Neural crest cell (in vitro differentiated cells): ENCODE measurements at places on chromosomes 2 and 18. TPM values are rescaled to one million over a fixed set of nuclear protein-coding genes. Genes with fewer than 3 reads are reported as not detected.

ABCB11 gene
- 0.07 and 0.11 TPM in 2 replicates for total RNA-seq

INHBB gene
- 0.14 and 0.49 TPM in 2 replicates for total RNA-seq

HK2 gene
- 40.1 and 43.3 TPM in 2 replicates for total RNA-seq

ITGB6 gene
- total RNA-seq = not detected in 2 replicates

YES1 gene
- 54.7 and 58.7 TPM in 2 replicates for total RNA-seq

OSBPL6 gene
- total RNA-seq = 10.8 and 11.9 TPM in 2 replicates

ADRA2B gene
- 0.79 and 0.82 TPM in 2 replicates for total RNA-seq

MPHOSPH10 gene
- 40.0 and 41.7 TPM in 2 replicates for total RNA-seq

PLA2R1 gene
- total RNA-seq = 0.09 and 0.18 TPM in 2 replicates

- DNase-seq = no peak
Observed at GRCh38 chr2:1484131-1484884, 71.0 kb downstream of the TPO start.

DNA sequence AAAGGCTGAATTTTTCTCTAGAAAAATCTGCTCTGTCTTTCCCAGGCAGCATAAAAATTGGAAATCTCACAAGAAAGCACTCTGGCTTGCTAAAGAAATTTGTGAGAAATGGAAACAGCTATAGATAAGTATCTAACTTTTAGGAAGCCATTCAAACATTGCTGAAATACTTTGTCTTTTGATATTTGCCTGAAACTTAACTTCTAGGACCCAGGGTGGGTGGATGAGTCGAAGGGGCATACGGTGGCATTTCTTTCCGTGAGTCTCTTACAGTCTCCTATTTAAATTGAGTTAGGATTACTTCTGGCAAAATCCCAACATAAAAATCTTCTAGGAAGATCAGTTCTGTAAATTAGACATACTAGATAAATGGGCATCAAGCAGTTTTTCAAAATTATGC, 532 bp upstream of the COL3A1 start:
- DNase-seq = no peak

DNA sequence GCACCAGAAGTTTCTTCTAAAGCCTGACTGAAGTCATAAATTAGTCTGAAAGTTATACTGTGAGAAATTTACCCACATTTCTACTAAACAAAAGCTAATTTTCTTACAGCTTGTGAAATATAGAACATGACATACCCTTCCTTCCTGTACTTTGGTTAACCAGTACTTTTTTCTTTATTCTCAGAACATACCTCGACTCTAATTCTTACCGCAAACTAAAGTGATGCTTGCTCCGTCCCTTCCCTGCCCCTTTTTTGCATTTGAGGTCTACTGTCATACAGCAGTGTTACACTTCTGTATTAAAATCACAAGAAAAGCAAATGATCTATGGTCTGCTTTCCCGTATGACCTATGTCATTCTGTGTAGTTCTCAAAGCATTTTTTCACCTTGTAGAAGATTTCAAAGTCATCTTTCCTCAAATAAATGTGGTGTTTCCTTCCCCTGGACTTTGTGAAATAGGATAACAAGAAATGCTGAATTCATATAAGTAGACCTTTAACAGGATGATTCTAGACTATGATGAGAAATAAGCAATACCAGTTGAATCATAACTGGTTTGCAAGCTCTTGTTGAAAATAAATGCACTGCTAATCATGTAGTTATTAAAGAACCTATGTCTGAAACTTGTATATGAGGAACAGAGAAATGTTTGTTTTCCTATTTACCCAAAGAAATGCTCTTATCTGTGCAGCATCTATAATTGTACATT, 30.4 kb downstream of the CYTIP start:
- no peak for DNase-seq

DNA sequence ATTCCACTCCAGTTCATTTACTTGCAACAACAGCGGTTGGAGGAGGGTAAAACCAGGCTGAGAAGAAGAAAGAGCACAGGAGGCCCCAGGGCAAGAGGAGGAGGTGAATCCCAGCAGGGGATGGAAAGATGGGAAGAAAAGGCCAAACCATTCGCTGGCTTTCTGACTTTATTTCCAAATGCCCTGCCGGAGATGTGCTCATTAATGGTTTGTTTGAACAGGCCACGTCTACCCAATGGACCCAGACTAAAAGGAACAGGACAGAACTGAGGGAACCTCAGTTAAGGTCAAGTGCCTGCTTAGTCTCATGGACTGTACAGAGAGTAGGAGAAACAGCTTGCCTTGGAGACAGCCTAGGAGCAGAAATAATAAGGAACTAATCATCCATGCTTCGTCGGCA, 121.6 kb upstream of the NDUFV2 start:
- no peak for DNase-seq

DNA sequence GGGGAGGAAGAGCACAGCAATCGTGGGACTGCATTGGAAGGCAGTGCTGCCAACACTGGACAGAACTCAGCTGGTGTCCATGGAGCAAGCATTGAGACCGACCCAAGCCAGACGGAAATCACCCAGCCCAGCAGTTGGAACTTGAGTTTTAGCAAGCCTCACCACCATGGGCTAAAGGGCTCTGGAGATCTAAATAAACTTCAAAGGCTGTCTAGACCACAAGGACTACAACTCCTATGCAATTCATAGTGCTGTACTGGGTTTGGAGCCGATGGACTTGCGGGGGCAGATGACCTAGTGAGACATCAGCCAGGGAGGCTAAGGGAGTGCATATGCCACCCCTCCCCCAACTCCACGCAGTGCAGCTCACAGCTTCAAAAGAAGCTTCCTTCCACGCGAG, 243.6 kb upstream of the SLC39A10 start:
- no peak for DNase-seq

DNA sequence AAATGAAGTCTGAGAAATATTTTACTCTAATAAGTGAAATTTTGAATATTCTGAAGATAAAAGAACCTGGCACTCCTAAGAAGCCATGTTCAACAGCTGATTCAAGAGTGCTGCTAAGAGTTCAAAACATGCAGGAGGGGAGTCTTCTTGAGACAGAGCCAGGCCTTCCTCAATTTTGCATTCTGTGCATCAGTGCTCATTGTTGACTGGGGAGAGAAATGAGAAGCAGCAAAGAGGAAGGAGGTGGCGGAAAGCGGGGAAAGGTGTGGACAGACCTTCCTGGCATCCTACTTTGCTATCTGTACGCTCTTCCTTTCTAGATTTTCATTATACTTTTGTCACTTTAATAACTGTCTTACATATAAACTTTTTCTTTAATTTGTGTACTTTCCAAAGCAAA, 29.7 kb upstream of the TXNDC2 start:
- no peak for DNase-seq

DNA sequence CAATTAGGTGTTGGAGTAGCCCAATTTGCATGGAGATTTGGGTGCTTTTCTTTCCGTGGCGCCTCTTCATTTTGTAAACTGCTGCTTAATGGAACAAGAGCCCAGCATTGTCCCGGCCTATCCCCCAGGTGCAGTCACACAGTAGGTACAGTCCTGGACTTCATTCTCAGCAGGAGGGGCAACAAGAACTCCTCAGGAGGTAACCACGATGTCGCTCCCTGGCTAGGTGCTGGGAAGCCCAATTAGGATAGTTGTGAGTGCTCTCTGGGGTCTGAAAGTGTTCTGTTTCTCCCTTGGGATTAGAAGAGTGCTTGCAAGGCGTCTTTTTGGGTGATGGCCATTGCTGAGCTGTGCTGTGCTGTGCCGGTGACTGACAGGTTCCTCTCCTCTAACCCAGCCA, 53.8 kb downstream of the CABLES1 start:
- DNase-seq = no peak

DNA sequence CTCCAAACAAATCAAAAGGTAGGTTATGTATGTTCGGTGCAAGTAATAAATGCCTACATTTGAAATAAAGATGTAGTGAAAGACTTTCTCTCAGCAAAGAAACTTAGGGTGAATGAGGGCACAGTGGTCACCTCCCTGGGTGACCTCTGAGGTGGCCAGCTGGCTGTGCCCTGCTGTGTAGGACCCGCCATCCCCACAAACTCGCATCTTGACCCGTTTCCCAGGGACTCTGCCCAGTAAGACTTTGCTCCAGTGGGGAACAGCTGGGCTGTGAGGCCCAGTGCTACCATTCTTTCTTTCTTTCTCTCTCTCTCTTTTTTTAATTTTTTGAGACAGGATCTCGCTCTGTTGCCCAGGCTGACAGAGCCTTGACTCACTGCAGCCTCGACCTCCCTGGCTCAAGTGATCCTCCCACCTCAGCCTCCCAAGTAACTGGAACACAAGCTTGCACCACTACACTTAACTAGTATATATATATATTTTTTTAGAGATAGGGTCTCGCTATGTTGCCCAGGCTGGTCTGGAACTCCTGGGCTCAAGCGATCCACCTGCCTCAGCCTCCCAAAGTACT, 8.2 kb upstream of the GAREM2 start:
- no peak for DNase-seq

GRCh38 chr2:190695739-190696138, 46.9 kb downstream of the NAB1 start:
- no peak for DNase-seq

DNA sequence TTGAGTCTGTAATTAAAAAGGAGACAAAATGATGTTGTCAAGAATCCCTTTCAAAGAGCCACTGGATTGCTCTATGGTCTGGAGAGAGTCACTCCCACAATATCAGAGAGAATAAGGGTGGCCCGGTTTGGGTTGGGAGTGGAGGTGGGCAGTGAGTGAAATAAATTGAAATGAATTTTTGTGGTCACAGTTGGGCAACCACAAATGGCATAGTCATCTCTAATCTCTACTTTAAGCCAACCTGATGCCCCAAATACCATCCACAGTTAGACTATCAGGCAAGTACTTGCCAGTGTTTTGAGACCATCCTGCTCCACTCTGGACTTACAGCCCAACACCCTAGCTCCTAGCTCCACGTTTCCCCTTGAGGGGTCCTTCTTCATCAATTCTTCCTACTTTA, 559.7 kb downstream of the BCL11A start:
- DNase-seq = no peak

DNA sequence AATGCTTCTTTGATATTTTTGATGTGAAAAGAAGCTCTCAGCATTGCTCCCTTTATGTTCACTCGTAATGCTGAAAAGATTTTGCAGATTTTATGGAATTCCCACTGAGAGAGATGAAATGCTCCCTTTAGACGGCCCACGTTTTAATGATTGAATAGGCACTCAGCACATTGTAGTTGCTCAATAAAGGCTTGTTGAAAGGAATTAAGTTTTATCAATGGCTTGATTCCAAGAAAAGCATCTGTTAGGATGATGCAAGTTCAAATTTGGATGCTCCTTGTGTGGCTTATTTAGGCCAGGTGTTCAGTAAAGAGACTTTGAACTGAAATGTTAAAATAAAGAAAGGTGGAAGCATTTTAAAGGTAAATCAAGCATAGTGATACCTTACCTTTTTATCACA, 725.1 kb downstream of the EPHA4 start:
- no peak for DNase-seq

DNA sequence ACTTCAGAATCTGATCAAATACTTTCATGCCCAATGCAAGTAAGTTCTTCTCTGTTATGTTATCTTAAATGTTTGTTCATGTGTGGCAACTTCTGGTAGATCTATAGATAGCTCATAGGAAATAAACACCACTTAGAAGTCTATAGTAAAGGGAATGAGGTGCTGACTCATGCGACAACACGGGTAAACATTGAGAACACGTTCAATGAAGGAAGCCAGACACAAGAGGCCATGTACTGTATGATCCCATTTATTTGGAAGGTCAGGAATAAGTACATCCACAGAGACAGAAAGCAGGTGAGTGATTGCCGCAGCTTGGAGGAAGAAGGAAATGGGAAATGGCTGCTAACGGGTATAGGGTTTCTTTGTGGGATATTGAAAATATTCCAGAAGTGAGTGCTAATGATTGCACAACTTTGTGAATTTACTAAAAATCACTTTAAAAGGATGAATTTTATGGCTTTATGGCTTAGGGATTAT, 95.4 kb downstream of the ITGB1BP1 start:
- no peak for DNase-seq

GRCh38 chr2:1581965-1582625, 162.2 kb downstream of the PXDN start:
- DNase-seq = no peak

DNA sequence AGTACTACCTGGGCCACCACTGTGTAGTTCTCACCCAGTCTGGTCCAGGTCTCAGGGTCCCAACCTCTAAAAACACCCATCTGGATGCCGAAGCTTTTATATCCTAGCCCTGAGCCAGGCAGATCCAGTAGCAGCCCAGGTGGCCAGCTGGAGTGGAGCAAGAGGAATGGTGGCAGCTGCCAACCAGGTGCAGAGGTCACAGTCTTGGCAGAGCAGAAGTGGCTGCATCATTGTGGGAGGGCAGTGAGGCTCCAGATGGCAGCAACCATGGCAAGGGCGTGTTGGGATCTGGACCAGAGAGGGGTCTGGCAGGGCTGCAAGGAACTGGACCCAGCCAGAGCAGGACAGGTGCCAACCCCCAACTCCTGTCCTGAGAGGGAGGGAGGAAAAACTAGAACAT, 72.2 kb upstream of the AGAP1 start:
- DNase-seq = no peak

- DNase-seq = no peak
Observed at GRCh38 chr2:49270091-49270490, 115.8 kb upstream of the FSHR start.

DNA sequence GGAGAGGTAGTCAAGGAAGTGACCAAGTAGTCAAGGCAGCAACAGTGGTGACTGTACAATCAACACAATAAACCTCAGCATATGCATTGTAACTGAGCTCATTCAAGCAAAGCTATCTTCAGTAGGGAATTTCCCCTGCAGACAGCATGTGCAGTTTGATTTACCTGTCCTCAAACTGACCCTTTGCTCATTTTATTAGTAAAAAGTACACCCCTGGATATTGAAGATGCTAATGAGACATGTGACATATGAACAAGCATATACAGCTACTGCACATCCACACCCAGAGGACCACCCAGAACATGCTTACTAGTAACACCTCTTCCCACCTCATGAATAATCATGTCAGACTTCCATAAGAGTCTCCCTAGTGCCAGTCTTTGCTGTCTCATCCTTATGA, 15.4 kb downstream of the C2orf81 start:
- DNase-seq = no peak

DNA sequence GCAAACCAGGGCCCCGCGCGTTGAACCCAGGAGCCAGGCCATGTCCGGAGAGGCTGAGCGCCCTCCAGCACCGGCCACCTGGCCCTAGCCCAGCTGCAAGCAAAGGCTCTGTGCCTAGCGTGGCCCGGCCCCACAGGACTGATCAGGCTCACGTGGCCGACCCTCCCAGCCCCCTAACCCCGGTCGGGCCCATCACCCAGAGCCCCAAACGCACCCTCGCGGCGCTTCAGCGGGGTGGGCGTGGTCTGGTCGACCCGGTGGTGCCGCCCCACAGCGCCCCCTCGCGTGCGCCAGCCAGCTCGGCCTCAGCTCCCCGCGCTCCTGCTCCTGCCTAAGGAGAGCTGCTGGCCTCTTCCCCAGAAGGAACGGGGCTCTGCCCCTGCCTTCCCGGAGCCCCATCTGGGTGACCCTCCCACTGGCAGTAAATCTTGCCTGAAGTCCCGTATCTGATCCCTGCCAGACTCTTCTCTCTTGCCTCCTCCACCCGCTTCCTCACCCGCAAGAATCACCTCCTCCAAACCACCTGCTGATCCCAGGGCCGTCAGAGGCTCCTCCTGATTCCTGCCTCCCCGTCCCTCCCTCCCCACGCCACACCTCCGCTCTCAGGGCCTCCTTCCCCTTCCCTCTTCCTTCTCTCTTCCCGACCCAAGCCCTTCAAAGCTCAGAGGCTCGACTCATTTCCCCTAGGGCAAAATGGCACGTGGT, 12.3 kb upstream of the TEX51 start:
- DNase-seq = peak; percentile 65

GRCh38 chr2:217735899-217736298, 266.9 kb downstream of the TNS1 start:
- no peak for DNase-seq
